ENCODE measurements at places on chromosomes 3 and 15.

DNA sequence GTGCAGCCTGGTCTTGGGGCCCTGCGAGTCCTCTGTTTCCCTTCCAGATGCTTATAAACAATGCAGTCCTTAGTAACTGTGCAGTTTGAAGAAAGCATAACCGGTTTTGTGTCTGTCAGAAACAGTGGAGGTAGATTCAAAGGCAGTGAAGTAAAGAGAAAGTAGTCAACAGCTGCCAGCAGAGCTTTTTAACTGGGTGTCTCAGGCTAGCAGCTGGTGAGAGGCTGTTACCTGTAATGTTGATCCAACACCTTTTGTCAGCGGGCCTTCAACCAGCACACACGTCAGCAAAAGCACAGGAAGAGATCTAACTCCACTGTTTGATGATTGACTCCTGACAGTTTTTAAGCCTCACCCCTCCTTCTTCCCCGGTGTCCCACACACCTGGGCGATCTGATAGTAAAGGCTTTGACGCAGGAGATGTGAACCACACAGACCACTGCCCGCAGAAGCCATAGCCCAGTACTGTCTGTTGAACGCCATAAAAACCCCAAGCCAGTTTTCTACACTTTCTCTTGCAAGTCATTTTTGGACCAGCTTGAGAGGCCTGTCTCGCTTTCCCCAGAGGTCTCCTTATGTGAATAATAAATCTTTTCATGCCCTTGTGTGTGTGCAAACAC lies 178.0 kb downstream of the FMN1 start:
- DNase-seq, result peak; percentile 1

DNA sequence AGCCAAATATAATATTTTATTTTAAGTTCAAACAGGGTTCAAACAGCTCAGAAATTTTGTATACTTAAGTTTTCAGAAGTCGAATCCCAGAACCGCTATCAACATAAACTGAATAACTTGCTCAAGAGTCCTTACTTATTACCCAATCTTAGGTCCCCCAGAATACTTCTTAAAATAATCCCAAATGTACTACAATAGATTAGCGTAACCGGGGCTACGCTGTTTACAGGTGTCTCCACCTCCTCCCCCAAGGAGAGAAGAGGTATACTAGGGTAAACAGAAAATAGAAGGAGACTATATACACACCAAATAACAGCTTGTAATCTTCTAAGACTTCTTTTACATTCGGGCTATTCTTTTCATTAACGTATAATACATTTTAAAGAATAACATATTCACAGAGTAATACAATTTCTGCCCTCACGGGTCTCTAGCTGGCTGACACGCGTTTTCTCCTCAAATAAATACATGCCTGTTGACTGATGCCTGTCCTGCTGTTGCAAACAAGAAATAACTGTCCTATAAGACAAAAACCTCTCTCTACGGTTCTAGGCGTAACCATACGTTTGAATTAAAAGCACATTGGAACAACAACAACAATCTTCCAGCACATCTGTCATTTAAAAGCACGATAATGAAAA lies 1.3 kb downstream of the DENND4A start:
- peak; percentile 57 for DNase-seq

DNA sequence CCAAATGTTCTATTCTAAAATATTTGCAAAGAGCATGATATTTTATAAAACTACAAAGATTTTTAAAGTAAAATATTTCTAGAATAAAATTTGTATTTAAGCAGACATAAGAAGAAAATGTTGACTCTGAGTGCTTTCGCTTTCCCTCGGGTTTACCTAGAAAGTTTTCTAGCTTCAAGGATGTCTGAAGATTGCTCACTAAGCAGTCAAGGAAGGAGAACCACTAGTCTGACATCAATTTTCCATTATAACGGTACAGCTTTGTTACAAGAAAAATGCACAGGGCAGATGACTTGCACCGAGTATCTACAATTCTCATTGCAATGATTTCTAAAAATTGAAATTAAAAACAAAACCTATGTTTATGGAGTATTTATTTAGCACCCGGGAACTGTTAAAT lies 14.2 kb downstream of the GPR15 start:
- DNase-seq, result no peak

GRCh38 chr3:179036226-179036625 lies 35.4 kb downstream of the ZMAT3 start:
- DNase-seq, result no peak

GRCh38 chr3:155325263-155325835 lies 31.9 kb upstream of the STRIT1 start:
- peak; percentile 26 for DNase-seq

DNA sequence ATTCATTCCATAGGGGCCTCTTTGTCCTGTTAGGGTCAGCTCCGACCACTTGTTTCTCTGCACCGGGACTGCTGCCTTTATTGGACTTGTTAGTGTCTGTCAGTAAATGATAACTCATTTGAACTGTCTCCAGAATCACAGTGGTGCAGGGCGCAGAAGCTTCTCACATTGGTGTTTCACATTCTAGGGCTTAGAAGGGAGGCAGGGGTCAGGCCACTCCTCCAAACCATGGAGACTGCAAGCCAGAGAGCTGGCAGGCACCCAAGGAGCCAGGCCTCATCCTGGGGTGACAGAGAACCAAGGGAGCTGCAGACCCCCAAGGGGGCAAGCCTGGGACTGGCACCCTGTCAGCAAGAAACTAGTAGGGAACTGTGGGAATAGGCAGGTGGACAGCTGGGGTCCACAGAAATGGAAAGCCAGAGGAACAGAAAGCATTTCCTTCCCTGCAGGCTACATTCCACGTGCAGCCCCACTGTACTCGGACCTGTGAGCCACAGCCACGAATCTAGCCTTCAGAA lies 49.1 kb downstream of the CCNL1 start:
- no peak for DNase-seq

- DNase-seq, result no peak
Observed at GRCh38 chr3:126147932-126148683, 32.3 kb downstream of the ALDH1L1 start.

- DNase-seq, result no peak
Observed at GRCh38 chr3:130826516-130827182, 67.2 kb upstream of the ATP2C1 start.

- no peak for DNase-seq
Observed at GRCh38 chr3:30658328-30659052, 52.1 kb downstream of the TGFBR2 start.

GRCh38 chr15:59839906-59840305 lies 150.8 kb upstream of the BNIP2 start:
- no peak for DNase-seq

DNA sequence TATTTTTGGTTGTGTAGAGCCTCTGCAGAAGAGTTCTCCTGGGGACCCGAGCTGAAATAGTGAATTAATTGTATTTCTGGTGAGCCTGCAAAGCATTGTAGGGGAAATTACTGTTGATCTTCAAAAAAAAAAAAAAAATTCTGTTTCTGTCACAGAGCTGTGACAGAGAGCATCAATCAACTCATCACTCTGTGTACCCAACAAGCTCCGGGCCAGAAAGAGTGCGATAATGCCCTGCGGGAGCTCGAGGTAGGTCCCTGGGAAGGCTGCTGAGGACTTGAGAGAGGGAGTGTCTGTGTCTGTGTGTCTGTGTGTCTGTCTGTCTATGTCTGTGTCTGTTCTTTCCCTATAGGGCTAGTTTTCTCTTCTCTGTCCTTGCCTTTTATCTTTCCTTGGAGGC lies 294.4 kb upstream of the TPM1 start:
- no peak for DNase-seq

DNA sequence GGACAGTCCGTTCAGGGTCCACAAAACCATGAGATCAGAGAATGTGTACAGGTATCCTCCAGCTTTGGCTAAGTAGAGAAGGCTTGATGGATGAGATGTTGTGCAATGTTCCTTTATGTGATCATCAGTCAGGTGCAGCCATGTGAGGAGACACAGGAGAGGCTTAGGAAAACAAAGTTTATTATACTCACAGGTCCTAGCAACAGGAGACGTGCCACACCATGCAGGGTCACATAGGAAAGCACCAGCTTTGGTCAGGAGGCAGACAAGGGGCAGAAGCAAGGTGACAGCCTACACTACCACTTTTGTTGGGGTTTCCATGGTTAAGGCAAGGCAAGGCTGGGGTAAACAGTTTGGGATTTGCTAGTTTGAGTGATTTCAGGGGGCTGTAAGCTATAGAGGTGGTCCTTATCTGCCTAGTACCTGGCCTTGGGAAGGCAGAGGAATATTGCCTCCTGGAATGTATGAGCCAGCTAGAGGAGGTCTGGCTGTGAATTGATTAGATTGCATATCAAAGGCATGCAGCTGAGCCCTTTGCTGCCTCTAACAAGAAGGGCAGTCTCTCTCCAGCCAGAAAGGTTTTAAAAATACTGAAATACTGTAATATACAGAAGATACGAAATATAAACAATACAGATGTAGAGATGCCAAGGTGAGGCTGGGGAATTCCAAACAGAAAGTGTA lies 248.6 kb downstream of the RYR3 start:
- no peak for DNase-seq

- DNase-seq, result no peak
Observed at GRCh38 chr3:37491343-37491742, 317.0 kb upstream of the LRRFIP2 start.

- no peak for DNase-seq
Observed at GRCh38 chr15:76160426-76161152, 100.8 kb downstream of the TMEM266 start.

DNA sequence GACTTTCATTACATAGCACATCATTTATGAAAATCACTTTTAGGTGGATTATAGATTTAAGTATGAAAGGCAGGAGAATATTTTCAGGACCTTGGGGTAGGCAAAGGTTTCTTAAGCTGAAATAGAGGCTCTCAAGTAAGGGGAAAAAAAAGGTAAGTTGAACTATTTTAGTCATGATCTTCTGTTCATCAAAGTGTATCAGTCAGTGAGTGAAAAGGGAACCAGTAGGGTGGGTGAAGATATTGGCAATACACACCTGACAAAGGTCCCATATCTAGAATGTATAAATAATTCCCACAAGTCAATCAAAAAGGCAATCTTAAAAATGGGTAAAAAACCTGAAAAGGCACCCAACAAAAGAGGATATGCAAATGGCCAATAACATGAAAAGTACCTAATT lies 218.6 kb downstream of the KLF13 start:
- no peak for DNase-seq

GRCh38 chr3:10975695-10976234 lies 16.8 kb upstream of the SLC6A1 start:
- DNase-seq, result no peak

GRCh38 chr3:75188962-75189361 lies 475.2 kb upstream of the FRG2C start:
- DNase-seq, result no peak

DNA sequence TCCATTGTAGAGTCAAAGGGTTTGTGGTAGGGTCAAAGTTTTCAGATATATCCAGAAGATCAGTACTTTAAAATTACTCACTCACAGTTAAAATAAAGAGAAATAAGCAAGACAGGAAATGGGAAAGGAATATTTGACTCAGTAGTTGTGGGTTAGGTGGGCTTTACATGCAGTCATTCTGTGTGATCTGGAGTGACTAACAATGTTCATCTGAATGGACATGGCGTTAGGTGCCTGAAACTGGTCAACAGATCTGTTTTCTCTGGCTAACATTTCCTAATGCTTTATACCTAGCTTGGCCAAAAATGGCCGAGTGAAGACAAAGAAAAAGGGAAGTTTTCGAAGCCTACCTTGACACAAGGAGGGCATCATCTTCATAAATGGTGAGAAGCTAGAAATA lies 133.4 kb upstream of the SATB1 start:
- no peak for DNase-seq

- peak; percentile 90 for DNase-seq
Observed at GRCh38 chr3:152026033-152026556, 152.7 kb downstream of the SUCNR1 start.

DNA sequence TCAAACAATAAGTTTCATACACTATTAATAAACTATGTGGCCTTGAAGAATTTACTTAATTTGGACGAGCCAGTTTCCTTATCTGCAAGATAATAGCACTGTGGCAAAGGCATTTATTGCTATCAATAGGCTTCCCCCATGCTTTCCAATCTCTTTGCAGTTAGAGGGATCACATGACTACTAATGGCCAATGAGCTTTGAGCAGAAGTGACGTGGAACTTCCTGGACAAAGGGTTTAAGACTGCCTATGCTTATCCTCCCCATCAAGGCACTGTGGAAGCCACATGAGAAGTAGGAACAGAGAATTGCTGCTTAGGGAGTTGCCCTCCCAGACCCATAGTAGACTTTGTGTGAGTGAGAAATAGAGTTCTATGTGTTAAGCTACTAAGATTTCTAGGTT lies 16.7 kb upstream of the ZMAT3 start:
- peak; percentile 16 for DNase-seq

GRCh38 chr3:127970966-127971592 lies 56.0 kb downstream of the KBTBD12 start:
- peak; percentile 72 for DNase-seq

- DNase-seq, result peak; percentile 88
Observed at GRCh38 chr15:35545824-35546510, at the start of gene DPH6. DPH6 (minus strand) TSS chr15:35546165; CDS start chr15:35546141, 24 bp downstream.

GRCh38 chr3:128078322-128078721 lies 26.1 kb downstream of the SEC61A1 start:
- DNase-seq, result no peak

DNA sequence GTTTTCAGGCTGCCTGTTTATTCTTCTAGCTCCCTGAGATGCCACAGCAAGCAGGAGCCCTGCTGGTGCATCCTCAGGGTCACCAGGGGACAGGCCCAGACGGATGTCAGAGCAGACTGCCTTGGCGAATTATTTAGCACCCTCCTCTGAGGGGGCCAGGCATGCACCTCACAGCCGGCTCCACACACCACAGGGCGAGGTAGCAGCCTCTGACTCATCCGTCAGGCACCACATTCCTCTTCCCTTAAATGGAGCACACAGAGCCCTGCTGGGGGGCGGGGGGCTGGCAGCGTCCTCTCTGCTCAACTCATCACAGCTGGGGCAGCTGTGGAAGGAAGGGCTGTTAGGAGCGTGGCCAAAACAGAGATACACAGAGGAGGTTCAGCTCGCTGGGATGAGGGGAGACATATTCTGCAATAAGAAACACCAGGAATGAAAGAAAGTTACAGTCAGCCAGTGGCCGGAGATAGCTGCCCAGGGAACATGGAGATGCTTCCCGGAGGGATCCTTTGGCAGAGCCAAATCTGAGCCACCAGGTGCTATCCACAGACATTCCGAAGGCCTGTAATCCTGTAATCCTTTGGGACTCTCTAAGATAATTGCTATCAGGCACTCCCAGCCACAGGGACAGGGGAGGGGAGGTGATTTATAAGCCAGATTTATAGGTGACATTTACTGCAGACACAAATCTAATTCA lies 13.9 kb upstream of the PRICKLE2 start:
- no peak for DNase-seq

DNA sequence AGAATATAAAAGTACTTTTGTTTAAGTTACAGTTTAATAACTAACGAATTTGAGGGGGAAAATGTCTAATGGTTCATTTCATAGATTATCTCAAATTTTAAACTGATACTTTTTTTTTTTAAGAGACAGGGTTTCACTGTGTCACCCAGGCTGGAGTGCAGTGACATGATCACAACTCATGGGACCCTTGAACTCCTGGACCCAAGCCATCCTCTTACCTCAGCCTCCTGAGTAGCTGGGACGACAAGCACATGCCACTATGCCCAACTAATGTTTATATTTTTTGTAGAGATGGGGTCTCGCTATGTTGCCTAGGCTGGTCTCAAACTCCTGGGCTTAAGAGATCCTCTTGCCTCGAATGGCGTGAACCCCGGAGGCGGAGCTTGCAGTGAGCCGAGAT lies 16.5 kb downstream of the LRRC58 start:
- no peak for DNase-seq
